COLO829 (cell line): ENCODE measurements at places on chromosomes 12 and 14.
A peak's percentile ranks its signal among the peaks of the same experiment; 100 is the strongest.

- no peak for DNase-seq
Observed at GRCh38 chr12:44558340-44559100, 317.6 kb downstream of the NELL2 start.

DNA sequence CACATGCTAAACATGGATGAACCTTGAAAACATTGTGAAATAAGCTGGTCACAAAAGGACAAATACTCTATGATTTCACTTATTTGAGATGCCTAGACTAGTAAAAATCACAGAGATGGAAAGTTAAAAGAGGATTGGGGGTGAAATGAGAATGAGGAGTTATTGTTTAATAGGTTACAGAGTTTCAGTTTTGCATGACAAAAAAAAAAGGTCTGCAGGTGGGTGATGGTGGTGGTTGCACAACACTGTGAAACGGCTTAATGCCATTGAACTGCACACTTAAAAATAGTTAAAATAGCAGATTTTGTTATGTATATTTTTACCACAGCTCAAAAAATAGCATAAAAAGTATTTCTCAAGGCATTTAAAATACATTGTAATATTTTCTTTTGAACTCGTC, 151.9 kb upstream of the NRXN3 start:
- DNase-seq = no peak

DNA sequence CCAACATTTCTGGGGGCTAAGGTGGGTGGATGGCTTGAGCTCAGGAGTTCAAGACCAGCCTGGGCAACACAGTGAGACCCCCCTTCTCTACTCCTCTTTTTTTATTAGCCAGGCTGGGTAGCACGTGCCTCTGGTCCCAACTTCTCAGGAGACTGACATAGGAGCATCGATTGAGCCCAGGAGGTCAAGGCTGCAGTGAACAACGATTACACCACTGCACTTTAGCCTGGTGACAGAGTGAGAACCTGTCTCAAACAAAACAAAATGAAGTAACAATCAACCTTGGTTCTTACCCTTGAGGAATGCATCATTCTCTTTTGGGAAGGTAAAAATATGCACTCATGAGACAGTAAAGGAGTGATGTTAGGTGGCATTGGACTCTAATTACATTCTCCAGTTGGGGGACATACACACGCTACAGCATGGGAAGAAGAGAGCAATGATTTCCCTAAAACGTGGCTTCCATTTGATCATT, 3.9 kb upstream of the NIN start:
- no peak for DNase-seq

- peak; percentile 34 for DNase-seq
Observed at GRCh38 chr12:110281549-110282299, 677 bp downstream of the ATP2A2 start.

DNA sequence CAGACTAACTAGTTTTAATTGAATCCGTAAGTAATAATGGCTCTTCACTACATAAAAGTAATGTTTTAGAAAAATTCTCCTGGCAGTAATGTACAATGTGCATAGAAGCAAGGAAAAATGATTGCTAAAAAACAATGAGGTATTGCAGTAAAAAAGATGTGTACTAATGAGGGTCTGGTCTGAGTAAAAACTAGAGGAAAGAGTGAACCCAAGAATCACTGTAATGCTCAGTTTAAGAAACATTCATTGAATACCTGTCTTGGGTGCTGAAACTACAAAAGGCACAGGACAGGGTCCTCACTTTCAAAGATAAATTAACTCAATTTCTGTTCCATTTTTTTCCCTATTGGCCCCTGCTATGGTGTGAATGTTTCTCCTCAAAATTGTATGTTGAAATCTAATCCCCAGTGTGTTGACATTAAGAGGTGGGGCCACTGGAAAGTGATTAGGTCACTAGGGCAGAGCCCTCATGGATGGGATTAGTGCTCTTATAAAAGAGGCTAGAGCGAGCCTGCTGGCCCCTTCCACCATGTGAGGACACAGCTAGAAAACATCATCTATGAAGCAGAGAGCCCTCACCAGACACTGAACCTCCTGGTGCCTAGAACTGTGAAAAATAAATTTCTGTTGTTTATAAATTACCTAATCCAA, 51.6 kb downstream of the RPS6KA5 start:
- no peak for DNase-seq

DNA sequence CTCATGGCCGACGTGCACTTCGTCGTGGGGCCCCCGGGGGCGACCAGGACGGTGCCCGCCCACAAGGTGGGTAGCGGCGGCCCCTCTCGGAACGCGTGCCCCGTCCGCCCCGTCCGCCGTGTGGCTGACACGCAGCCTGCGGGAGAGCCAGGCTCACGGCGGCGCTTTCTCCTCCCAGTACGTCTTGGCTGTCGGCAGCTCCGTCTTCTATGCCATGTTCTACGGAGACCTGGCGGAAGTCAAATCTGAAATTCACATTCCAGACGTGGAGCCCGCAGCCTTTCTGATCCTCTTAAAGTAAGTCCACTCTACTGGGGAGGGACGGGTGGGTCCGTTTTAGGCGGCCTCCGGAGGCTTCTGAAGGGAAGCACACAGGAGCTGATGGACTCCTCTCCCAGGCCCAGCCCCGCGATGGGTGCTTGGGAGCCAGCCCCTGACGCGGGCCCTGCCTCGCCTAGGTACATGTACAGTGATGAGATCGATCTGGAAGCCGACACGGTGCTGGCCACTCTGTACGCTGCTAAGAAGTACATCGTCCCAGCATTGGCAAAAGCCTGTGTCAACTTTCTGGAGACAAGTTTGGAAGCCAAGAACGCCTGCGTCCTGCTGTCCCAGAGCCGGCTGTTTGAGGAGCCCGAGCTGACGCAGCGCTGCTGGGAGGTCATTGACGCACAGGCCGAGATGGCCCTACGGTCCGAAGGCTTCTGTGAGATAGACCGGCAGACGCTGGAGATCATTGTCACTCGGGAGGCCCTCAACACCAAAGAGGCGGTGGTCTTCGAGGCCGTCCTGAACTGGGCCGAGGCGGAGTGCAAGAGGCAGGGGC, 1.1 kb downstream of the BTBD6 start:
- DNase-seq = no peak

- DNase-seq = peak; percentile 91
Observed at GRCh38 chr14:65290830-65291229, 121.7 kb upstream of the FUT8 start.

DNA sequence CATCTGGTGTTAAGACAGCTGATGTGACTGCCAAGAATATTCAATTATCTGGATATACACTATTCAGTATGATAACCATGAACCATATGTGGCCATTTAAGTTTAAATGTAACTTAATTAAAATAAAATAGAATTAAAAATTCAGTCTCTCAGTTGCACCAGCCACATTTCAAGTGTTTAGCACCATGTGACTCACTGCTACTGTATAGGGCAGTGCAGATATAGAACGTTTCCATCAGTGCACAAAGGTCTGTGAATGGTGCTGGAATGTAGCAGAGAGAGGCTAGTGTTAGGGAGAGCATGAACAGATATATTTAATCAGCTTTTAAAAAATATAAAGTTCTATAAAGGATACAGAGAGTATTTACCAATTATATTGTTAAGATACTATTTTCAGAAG, 28.7 kb downstream of the ARID4A start:
- no peak for DNase-seq

GRCh38 chr14:91523972-91524371, 13.9 kb upstream of the PPP4R3A start:
- no peak for DNase-seq

DNA sequence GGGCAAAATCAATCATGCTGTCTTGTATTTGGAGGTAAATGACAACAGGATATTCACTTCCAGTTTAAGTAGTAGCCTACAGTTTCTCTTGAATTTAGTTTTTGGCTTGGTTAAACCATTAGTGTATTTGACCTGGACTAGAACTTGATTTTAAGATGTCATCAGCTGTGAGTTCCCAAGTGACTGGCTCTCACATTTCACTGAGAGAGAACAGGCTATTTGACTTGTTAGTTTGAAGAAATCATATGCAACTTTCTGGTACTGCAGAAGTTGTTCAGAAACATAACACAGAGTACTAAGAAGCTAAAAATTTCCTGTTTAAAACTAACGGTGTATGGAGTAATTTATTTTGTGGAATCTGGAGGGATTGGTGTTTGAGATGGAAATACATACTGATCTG, 22.3 kb downstream of the MNAT1 start:
- DNase-seq = no peak

DNA sequence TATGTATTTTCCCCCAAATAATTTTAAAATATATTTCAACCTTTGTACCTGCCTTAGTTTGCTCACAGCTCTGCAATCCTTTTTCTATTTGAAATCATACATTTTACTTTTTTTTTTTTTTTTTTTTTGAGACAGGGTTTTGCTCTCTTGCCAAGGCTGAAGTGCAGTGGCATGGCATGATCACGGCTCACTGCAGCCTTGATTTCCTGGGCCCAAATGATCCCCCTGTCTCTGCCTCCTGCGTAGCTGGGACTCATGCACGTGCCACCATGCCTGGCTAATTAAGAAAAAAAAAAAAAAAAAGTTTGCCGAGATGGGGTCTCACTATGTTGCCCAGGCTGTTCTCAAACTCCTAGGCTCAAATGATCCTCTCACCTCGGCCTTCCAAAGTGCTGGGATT, 1.3 kb upstream of the SYCP3 start:
- DNase-seq = no peak

GRCh38 chr14:26191671-26192070, 406.2 kb downstream of the NOVA1 start:
- DNase-seq = no peak

GRCh38 chr12:73445658-73446324, 1091.8 kb upstream of the ATXN7L3B start:
- no peak for DNase-seq

DNA sequence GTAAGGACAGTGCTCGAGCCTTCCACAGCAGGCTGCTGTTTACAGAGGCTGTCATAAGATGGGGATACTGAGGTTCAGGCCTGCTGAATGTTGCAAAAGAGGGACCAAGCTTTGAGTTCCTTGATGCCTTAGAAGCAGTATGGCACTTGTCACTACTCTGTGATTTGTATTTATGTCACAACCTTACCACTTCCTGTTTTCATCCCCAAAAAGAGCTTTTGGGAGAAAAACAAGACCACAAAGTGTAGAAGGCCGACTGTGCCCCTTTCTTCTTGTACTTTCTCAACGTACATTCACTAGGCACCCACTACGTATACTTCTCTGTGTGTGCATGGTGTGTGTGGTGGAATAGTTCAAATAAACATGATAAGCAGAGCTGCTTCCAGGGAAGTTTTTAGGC, 90.1 kb downstream of the DRAM1 start:
- DNase-seq = no peak

DNA sequence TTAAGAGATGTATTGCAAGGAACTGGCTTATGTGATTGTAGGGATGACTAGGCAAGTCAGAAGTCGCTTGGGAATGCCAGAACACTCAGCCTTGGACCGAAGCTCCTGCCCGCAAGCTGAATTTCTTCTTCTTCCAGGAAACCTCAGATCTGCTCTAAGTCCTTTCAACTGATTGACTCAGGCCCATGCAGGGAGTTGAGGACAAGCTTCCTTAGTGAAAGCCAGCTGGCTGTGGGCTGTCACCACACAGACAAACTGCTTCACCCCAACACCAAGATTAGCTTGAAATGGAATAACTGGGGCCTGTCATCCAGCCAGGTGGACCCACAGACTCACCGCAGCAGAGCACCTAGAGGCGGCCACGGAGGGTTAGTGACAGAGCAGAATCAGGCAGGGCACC, 24.7 kb downstream of the BDKRB2 start:
- DNase-seq = no peak

- DNase-seq = no peak
Observed at GRCh38 chr14:58077621-58078020, 74.4 kb downstream of the ARMH4 start.

GRCh38 chr14:30874120-30874998, at the start of gene COCH:
COCH (plus strand) TSS chr14:30874559; CDS start chr14:30874939, 380 bp downstream.
- no peak for DNase-seq

DNA sequence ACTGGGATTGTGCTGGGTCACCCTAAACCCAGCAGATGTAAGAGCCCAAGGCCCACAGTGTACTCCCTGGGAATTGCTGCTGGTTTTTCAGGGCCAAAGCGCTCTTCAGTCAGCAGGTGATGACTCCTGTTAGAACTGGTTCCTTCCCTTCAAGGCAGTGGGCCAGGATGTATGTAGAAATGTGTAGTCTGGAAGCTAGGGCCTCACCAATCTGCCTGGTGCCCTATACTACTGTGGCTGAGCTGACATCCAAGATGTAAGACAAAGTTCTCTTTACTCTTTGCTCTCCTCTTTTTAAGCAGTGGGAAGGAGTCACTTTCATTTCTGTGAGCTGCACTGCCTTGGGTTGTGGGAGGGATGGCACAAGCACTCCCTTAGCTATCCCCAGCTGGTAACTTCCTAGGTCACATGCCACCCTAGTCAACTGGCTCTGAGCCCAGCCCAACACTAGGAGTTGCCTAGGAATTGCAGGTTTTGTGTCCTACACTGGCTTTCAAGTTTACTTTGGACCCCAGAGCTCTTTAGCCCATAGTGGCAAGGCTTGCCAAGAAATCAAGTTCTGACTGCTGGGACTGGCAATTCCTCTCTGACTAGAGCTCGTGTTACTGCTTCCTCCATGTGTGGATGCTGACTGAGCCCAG, 249.2 kb downstream of the C12orf50 start:
- DNase-seq = no peak

- DNase-seq = no peak
Observed at GRCh38 chr12:3165078-3165980, 88.2 kb downstream of the TSPAN9 start.

GRCh38 chr12:69275471-69275891, 36.1 kb downstream of the CPSF6 start:
- no peak for DNase-seq

GRCh38 chr12:80712866-80713265, 3.8 kb upstream of the MYF5 start:
- no peak for DNase-seq

- DNase-seq = peak; percentile 15
Observed at GRCh38 chr12:119178544-119179334, at the start of gene HSPB8. HSPB8 (plus strand) TSS chr12:119178931; CDS start chr12:119179313, 382 bp downstream.

DNA sequence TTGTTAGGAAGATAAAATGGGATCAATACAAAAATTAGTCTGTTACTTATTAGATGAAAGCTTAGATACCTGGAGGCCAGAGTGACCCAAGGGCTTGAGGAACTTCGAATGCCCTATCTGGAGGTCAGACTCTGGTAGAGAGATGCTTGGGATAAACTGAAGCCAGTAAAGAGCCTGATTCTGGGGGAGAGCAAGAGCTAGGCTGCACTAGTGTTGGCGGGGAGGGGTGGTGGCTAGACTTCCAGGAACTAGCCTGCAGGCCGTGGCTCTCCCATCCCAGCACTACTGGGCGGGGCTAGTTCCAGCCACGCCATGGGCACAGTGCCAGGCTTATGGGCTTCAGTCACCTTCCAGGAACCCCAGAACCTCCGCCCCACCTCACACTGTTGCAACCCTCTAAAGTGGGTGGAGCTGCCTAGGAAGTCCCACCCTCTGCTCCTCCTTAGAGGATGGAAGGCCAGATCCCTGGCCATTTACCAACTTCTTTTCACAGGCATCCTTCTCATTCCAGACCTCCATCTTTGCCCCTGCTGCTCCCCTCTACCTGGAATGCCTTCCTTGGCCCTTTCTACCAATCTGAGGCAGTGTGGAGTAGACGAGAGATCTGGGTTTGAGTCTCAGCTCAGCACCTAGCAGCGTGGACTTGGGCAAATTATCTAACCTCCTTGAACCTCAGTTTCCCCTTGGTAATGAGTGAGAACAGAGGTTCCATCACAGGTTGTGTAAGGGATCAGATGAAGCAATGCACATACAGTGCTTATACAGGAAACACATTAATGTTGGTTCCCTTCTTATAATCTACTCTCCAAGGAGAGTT, 6.3 kb upstream of the NFE2 start:
- no peak for DNase-seq
